Immature natural killer cell (primary cell): ENCODE measurements at places on chromosomes 11 and 22. TPM values are rescaled to one million over a fixed set of nuclear protein-coding genes. Genes with fewer than 3 reads are reported as not detected.
A peak's percentile ranks its signal among the peaks of the same experiment; 100 is the strongest.

- H3K27me3 ChIP-seq = no peaks in the 10 kb centered on the region
- peaks cover 7% of the 10 kb centered on the region for H3K36me3 ChIP-seq
- peaks cover 23% of the 10 kb centered on the region for H3K4me1 ChIP-seq
- DNase-seq = no peak
- H3K4me3 ChIP-seq = no peak overlapping the region
Observed at GRCh38 chr11:17186932-17187692, 20.7 kb downstream of the PIK3C2A start.

The NAT10 gene
- polyA plus RNA-seq = 31.8 TPM

- no peaks in the 10 kb centered on the region for H3K36me3 ChIP-seq
- H3K27me3 ChIP-seq = no peaks in the 10 kb centered on the region
- peaks cover 15% of the 10 kb centered on the region for H3K4me1 ChIP-seq
- H3K4me3 ChIP-seq = no peak overlapping the region
- no peak overlapping the region for H3K27ac ChIP-seq
- DNase-seq = no peak
Observed at GRCh38 chr11:19728436-19728835, 15.8 kb downstream of the NAV2 start.

- H3K4me1 ChIP-seq = no peaks in the 10 kb centered on the region
- DNase-seq = no peak
- H3K36me3 ChIP-seq = no peaks in the 10 kb centered on the region
Observed at GRCh38 chr11:119772641-119773415, 43.8 kb upstream of the NECTIN1 start.

- peaks cover 6% of the 10 kb centered on the region for H3K27me3 ChIP-seq
- no peak for DNase-seq
- peaks cover 7% of the 10 kb centered on the region for H3K36me3 ChIP-seq
Observed at GRCh38 chr11:75262961-75263852, 22.6 kb downstream of the TPBGL start.

The LARGE1 gene
- polyA plus RNA-seq = 0.29 TPM

The ALDH3B1 gene
- 3.8 TPM for polyA plus RNA-seq

GRCh38 chr11:128796270-128796669 is 70.8 kb downstream of the KCNJ1 start:
- H3K36me3 ChIP-seq = peaks cover 17% of the 10 kb centered on the region
- H3K27ac ChIP-seq = peak overlapping the region; percentile 4
- peaks cover 45% of the 10 kb centered on the region for H3K4me1 ChIP-seq
- H3K4me3 ChIP-seq = no peak overlapping the region
- DNase-seq = no peak
- peaks cover 15% of the 10 kb centered on the region for H3K27me3 ChIP-seq

DNA sequence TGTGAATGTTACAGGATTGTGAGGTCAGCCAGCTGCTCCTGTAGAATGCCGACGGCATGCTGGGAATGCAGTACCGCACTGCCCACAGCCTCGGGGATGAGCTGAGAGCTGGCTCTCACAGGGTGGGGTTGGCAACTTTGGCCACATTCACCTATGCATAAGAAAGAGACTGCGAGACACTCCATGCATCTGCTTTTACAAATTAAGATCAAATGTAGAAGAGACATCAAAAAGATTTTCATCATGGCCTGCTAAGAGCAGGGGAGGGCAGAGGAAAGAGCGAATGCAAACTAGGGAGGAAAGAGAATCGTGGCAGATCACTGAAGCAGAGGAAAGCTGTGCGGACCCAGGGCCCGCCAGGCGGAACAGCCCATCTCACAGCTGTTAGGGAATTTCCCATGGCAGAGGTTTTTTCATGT is 49.8 kb upstream of the SPATA19 start:
- H3K4me3 ChIP-seq = no peak overlapping the region
- H3K27ac ChIP-seq = no peak overlapping the region
- no peaks in the 10 kb centered on the region for H3K36me3 ChIP-seq
- no peak for DNase-seq

GRCh38 chr11:76026281-76026680 is 180.0 kb downstream of the WNT11 start:
- no peaks in the 10 kb centered on the region for H3K27me3 ChIP-seq
- H3K27ac ChIP-seq = no peak overlapping the region
- peaks cover 2% of the 10 kb centered on the region for H3K4me1 ChIP-seq
- peaks cover 17% of the 10 kb centered on the region for H3K36me3 ChIP-seq
- no peak for DNase-seq

GRCh38 chr22:39613549-39613921 is 43.0 kb downstream of the CACNA1I start:
- no peak overlapping the region for H3K27ac ChIP-seq
- DNase-seq = no peak
- H3K4me1 ChIP-seq = peaks cover 1% of the 10 kb centered on the region

The WNT7B gene
- not detected for polyA plus RNA-seq

GRCh38 chr22:20249797-20250354 is 18.2 kb downstream of the RTN4R start:
- no peak for DNase-seq
- H3K36me3 ChIP-seq = no peaks in the 10 kb centered on the region
- peaks cover 11% of the 10 kb centered on the region for H3K4me1 ChIP-seq
- H3K27ac ChIP-seq = no peak overlapping the region
- H3K27me3 ChIP-seq = peaks cover 9% of the 10 kb centered on the region
- H3K4me3 ChIP-seq = no peak overlapping the region

The MMP11 gene
- 1.7 TPM for polyA plus RNA-seq

DNA sequence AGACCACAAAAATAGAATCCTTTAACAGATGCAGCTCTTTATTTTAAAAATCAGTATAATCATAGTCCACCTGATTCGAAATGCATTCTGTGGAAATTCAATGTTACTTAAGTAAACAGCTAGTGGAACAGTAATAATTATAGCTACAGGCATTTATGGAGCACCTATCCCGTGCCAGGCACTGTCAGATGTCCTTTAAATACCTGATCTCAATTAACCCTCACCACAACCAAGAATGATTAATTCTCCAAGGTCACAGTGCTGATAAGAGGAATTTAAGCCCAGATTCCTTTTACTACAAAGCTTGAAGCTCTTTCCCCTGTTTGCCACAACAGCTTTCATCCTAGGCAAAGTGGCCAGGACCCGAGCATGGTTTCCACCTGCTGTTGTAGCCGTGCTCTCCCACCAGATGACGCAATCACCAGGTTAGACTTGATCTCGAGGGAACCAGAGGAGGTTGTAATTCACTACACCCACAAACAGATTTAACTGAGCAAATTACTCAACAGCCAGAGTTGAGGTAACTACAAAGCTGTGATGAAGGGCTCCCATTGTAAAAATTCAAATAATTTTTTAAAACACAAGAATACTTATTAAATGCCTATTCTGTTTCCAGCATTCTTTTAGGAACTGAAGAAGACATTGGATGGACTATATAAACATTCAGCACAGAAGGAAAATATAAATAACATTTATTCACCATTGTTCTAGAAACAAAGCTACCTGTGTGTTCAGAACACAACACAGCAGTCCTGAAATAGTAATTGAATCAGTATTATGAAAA is 10.3 kb downstream of the PRDM10 start:
- H3K4me3 ChIP-seq = no peak overlapping the region
- H3K27ac ChIP-seq = no peak overlapping the region
- H3K36me3 ChIP-seq = no peaks in the 10 kb centered on the region
- peaks cover 26% of the 10 kb centered on the region for H3K4me1 ChIP-seq
- DNase-seq = peak; percentile 21

DNA sequence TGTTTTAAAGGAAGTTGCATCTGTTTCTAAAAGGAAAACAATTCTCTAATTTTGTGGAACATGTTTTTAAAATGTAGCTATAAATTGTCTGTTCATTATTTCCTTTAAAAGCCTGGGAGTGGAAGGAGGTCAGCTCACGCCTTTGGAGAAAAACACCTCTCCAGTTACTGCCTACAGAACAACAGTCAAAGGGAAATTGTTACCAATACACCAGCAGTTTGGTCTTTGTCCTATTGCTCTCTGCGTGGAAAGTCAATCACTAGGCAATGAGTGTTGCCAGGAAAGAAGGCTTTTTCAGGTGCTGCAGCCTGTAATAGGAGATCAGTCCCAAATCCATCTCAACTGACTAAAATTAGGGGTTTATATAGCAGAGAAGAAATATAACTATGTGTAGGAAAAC is 22.2 kb downstream of the SVIP start:
- H3K27ac ChIP-seq = no peak overlapping the region
- H3K36me3 ChIP-seq = no peaks in the 10 kb centered on the region
- DNase-seq = no peak
- H3K4me1 ChIP-seq = no peaks in the 10 kb centered on the region

The MYOD1 gene
- not detected for polyA plus RNA-seq

The RBMXL2 gene
- not detected for polyA plus RNA-seq

- no peak overlapping the region for H3K27ac ChIP-seq
- peaks cover 7% of the 10 kb centered on the region for H3K4me1 ChIP-seq
Observed at GRCh38 chr22:37549704-37550059, 10.6 kb upstream of the CDC42EP1 start.

The SPDYC gene
- not detected for polyA plus RNA-seq

DNA sequence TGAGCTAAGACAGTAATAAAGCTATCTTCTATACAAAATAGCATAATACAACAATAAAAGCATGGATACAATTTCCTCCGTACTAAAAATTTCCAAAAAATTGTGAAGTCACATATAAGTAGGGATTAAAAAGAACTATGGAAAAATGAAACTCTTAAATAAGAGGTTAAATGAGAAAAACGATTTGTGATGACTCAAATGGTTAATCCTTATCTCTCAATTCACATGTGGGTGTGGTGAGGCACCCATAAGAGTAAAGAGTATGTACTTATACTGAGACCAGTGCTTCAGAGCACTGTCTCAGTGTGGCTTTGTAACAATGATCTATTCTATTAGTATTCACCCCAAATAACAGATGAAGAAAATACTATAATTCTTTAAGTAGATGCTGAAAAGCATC is 25.0 kb upstream of the CCDC34 start:
- no peak for DNase-seq
- H3K4me3 ChIP-seq = no peak overlapping the region
- peaks cover 3% of the 10 kb centered on the region for H3K27me3 ChIP-seq
- H3K27ac ChIP-seq = no peak overlapping the region

- H3K36me3 ChIP-seq = no peaks in the 10 kb centered on the region
- H3K4me1 ChIP-seq = peaks cover 34% of the 10 kb centered on the region
Observed at GRCh38 chr11:59559886-59560285, 48.5 kb downstream of the OR4D9 start.

The CHRDL2 gene
- not detected for polyA plus RNA-seq
